ENCODE measurements at places on chromosomes 11 and 22.

DNA sequence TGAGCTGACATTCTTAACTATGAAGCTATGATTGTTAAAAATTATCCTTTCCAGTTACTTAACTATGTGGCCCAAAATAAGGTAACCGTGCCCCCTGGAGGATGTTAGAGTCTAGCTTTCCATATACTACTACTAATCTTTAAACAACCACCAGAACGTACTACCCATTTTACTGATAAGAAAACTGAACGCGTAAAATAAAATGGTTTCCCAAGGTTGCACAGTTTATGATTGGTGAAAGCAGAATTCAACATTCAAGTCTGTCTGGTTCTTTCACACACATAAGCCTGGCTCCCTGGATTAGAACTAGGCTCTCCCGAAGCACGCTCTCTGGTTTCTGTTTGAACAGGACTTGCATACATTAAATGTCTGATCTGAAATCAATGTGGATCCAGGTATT is 437.8 kb upstream of the CCDC90B start:
- no peak for DNase-seq

GRCh38 chr11:118933486-118933885 is 7.8 kb upstream of the BCL9L start:
- DNase-seq, result no peak

- DNase-seq, result no peak
Observed at GRCh38 chr11:71575723-71576424, 6.8 kb downstream of the KRTAP5-11 start.

DNA sequence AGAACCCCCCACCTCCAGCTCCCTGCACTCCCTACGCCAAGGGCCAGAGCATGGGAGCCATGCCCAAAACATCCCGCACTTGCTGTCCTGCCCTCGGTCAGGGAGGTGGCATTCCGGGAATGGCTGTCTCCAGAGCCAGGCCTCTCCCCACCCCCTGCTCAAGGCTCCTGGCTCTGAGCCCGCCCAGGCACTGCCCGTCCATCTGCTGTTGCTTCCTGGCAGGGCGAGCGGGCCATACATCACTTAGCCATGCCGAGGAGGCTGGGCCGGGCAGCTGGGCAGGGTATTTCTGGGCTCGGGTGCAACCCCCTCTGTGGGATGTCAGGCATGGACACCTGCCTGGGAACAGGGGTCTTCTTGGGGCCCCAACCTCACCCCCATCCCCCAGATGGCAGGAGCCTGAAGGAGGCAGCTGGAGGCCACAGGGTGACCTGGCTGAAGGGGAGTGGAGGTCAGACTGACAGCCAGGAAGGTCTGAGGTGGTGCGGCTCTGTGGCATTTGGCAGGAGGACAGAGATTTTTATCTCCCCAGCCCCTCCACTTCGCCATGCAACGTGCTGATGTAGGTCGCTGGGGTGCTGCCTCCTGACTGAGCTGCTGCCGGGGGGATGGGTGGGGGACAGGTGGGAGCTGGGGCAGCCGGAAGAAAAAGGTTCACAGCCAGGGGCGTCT is 8.7 kb upstream of the CABP7 start:
- DNase-seq, result no peak

- DNase-seq, result no peak
Observed at GRCh38 chr11:10751581-10751940, 515 bp downstream of the CTR9 start.

- no peak for DNase-seq
Observed at GRCh38 chr11:16114978-16115871, 241.1 kb downstream of the SOX6 start.

- no peak for DNase-seq
Observed at GRCh38 chr11:12693479-12694182, 19.4 kb downstream of the TEAD1 start.

GRCh38 chr22:41047801-41048211 is 44.6 kb upstream of the EP300 start:
- no peak for DNase-seq

DNA sequence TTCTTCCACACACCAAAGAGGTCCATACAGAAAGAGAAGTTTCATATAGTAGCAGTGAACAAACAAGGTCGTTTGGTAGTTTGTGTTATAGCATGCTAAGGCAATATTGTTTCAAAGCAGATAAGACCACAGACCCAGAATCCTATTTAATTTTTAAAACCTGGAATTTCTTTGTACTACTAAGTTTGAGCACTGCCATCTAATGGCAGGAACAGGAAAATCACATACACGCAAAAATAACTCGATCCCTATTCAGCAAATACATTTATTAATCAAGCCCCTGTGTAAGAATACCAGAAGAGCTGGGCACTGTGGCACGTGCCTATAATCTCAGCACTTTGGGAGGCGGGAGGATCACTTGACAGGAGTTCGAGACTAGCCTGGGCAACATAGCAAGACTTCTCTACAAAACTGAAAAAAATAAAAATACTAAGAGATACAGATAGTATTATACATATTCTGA is 2.9 kb upstream of the BTBD10 start:
- DNase-seq, result no peak

- DNase-seq, result no peak
Observed at GRCh38 chr11:101458161-101458560, 125.6 kb downstream of the TRPC6 start.

DNA sequence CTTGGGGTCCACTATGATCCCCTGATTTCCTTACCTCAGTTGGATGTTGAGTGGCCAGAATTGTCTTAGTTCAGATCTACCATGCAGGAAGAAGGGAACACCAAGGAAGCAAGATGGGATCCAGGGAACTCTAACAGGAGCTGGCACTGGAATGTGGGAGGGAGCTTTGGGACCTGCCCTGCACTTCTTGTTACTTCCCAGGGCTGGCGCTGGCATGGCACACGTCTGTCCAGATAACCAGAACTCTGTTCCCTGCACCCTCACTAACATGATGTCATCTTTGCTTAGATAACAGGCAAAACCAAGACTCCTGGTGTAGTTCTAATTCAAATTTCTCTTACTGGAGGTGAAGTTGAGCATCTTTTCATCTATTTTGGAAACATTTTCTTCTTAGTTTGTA is 550.0 kb downstream of the MN1 start:
- DNase-seq, result no peak

DNA sequence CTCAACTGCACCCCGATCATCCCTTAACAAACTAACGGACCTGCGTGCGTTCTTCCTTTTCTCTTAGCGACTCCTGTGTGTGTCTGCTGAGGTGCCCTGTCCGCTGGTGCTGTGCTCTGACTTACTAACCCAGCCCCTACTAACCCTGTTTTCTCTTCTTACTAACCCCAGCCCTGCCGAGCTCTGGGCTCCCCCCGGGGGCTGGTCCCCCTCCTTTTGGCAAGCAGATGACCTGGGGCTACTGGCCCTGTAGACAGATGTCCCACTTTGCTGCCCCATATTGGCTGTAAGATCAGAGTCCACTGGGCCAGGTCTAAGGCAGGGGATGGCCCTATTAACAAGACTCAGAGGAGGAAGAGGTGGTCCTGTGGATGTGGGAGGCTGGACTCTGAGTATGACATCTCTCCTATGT is 14.7 kb downstream of the MIAT start:
- DNase-seq, result peak; percentile 17

GRCh38 chr11:69560141-69560790 is 78.8 kb downstream of the LINC01488 start:
- no peak for DNase-seq

DNA sequence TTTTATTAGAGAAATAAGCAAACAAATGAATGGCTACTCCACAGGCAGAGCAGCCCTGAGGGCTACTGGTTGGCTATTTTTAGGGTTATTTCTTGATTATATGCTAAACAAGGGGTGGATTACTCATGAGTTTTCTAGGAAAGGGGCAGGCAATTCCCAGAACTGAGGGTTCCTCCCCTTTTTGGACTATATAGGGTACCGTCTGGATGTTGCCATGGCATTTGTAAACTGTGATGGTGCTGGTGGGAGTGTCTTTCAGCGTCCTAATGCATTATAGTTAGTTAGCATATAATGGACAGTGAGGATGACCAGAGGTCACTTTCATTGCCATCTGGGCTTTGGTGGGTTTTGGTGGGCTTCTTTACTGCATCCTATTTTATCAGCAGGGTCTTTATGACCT is 19.2 kb downstream of the SLC22A6 start:
- DNase-seq, result no peak

GRCh38 chr22:43281394-43281793 is 61.8 kb downstream of the SCUBE1 start:
- DNase-seq, result no peak

- no peak for DNase-seq
Observed at GRCh38 chr11:63289658-63290057, 46.3 kb upstream of the SLC22A25 start.

GRCh38 chr11:64741375-64742086 is 2.4 kb downstream of the RASGRP2 start:
- DNase-seq, result no peak

DNA sequence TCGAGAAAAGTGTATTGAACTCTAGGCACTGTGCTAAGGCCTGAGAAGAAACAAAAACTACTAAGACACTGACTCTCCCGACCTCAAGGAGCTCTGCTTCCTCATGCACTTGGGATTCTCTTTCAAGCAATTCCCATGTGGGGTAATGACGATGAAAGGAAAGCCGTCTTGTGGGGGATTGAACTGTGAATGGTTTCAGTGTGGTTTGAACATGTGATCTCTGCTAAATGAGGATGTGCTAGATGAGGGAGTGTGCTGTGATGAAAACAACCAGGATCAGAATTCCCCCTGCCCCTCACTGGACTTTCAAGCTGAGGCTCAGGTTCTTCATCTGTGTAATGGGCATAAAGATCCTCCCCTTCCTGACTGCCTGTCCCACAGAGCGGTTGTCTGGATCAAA is 74.9 kb downstream of the DEPDC5 start:
- DNase-seq, result no peak

DNA sequence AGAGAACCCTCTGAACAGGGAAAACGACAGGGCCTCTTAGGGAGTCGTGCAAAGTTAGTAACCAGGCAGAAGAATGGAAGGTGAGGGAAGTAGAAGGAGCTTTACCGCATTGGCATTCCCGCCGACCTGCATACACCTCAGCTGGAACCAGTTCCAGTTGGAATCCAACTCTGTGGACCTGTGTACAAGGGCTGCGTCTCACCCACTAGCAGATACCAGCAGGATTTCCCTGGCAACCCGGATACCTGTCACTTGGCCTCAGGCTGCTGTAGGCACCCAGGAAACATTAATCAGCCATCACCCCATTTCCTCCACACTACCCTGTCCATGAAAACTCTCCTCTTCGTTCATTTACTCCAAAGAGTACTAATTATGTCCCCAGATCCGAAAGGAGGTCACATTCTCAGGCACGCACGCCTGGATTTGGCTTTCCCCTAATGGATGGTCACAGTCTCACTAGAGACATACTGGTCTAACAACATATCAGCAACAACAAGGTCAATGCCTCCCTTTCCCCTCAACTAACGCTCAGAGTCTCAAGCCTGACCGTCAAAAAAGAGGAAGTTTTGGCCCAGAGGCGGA is 842 bp downstream of the ARFGAP2 start:
- DNase-seq, result no peak

DNA sequence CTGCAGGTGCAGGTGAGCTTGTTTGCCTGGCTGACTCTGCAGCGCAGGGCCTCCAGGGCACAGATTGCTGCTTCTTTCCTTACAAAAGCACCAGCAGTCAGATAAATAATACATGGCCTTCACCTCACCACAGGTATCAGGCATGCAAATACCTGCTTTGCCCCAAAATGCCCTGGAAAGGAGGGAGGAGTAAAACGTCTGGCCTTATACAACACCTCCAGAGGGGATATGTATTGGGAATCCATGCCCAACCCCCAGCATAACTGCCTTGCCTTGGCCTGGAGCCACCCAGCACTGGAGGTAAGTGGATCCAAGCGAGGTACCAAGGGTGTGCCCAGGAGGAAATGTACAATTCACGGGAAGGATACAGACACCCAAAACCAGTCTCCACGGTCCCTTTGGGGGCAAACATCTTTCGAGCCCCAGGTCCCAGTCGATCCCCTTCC is 860 bp downstream of the TMEM184B start:
- no peak for DNase-seq

DNA sequence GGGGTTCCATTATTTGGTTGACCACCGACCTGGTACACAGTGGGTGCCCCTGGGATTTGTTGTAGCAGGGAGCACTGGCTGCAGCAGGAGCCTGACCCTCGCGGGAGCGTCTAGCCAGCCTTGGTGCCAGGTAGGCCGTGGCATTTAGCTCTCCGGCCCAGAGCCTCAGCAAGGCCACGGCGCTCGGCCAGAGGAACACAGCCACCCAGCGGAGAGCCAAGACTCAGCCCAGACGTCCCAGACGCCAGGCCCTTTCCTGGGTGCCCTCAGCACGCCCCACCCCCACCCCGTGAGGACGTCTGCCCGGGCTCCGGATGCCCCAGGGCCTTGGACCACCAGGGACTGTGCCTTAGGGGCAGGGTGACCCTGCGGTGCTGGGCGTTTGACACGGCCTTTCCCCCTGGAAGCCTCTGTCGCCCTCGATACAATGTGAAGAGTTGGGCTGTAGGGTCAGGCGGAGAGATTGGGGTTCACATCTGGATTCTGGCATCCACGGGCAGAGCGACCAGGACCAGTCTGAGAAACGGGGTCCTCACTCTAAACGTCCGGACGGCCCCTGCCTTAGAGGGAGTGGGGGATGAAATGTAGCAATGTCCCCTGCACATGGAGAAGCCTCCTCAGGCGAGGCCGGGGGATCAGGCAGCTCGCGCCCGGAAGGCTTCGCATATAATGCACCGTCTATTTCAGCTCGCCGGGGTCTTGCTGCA is 99.2 kb upstream of the FGF3 start:
- DNase-seq, result no peak

- no peak for DNase-seq
Observed at GRCh38 chr11:120376547-120377182, 40.5 kb downstream of the ARHGEF12 start.

DNA sequence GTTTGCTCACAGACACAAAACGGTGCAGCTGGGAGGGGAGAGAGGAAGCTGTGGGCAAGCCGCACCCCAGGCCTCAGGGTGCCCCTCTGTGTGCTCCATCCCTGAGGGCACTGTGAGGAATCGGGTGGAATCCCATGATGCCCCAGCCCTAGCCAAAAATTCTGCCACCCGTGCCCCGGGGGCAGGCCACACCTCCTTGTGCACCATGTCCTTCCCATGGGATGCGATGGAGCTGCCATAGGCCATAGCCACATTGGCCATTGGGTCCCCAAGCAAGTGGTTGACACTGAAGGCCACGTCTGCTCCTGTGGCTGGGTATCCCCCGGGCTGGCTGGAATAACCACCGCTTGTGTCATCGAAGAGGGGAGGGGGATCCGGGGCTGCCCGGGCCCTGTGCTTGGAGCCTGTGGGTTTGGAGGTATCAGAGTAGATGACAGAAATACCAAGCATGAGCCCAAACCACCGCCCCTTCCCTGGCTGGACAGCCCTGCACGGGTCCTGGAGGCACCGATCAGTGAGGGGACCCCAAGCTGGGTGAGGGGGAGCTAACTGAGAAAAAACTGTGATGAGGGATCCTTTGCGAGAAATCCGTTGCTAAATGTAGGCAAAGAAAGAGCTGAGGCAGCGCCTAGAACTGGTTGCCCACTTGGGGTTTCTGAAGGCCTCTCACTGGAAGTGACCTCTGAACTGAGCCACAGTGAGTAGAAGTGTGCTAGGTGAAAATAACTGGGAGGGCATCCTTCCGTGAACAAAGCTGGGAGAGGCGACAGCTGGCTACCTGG is 863 bp downstream of the YIF1A start:
- DNase-seq, result no peak

Measured in effector CD4-positive, alpha-beta T cell (primary cell).